ENCODE measurements at places on chromosomes 6 and 20.
A peak's percentile ranks its signal among the peaks of the same experiment; 100 is the strongest.

- DNase-seq: no peak
Observed at GRCh38 chr6:81455641-81456040, 296.8 kb downstream of the TENT5A start.

DNA sequence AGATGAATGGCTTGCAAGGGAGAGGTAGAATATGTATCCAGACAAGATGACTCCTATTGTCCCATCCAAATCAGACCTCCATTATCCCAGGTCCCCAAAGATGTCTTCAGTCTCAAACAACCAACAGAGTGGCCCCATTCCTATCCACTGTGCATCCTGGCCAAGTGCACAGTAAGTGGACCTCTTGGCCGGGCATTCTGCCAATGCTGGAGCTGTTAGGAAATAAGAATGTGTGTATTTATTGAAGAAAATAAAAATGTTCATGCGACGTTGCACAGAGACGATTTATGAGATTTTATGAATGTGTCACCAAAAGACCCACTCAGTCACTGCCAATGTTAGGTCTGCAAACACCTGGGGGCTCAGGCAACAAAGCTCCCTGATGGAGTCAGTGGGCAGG is 196.0 kb downstream of the MAFB start:
- no peak for DNase-seq

DNA sequence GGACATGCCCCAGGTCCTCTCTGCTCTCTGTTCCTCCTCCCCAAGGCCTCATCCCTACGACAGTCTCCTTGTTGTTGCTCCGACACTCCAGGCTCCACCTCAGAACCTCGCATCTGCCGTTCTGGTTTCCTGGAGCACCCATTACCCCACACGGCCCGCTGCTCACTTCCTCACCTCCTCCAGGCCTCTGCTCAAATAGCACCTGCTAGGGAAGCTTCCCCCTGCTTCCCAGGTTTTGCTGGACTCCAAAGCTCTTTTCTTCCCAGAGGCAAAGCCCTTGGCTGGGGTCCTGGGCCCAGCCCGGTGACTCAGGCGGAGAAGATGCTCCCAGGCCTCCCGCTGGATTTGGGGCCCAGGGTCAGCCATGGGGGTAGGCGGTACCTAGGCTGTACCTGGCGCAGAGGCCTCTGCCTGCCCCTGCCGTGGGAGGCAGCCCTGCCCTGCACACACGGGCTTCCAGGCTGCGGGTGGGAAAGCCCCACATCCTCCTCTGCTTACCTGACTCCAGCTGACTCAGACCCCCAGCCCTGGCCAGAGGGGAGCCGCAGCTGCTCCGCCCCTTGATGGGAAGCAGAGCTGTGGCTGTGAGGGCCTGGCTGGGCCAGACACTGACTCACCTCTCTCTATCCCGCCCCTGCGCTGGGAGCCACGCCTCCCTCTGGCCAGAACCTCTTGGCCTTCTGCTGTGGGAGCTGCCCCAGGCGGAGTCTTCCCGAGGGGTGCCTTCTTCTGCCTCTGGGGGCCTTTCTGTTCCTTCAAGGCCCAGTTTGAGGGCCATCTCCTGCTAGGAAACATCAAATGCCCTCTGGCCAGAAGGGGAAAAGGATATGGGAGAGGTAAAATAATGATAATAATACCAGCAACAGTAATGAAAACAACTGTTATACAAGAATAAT is 130.5 kb downstream of the CEBPB start:
- DNase-seq: peak; percentile 45

- DNase-seq: no peak
Observed at GRCh38 chr20:59139998-59140397, 23.6 kb upstream of the ZNF831 start.

DNA sequence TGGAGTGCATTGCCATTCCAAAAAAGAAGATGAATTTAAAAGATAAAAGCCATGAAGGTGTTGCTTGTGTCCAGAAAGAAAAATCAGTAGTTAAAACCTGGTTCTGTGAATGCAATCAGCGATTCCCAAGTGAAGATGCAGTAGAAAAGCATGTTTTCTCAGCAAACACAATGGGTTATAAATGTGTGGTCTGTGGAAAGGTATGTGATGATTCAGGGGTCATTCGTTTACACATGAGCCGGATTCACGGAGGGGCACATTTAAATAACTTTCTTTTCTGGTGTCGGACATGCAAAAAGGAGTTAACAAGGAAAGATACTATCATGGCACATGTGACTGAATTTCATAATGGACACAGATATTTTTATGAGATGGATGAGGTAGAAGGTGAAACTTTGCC is 24.7 kb upstream of the BAG2 start:
- DNase-seq: no peak

DNA sequence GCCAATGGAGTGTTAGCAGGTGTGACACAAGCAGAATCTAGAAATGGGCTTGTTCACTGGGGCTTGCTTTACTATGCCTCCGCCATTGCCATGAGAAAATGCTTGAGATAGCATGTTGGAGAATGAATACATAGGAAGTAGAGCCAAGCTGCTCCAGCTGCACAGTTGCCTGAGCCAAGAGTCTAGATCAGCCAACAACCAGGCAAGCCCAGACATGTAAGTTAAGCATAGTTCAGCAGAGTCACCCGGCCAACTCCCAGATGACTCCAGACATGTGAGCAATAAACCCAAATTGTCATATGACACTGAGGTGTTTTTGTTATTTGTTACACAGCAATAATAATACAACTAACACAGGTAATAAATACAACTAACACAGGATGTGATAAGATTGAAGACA is 167.9 kb downstream of the HAO1 start:
- DNase-seq: no peak

- DNase-seq: no peak
Observed at GRCh38 chr6:151901009-151901411, 93.5 kb downstream of the ESR1 start.

GRCh38 chr6:109927052-109927451 is 51.1 kb upstream of the GPR6 start:
- DNase-seq: no peak

DNA sequence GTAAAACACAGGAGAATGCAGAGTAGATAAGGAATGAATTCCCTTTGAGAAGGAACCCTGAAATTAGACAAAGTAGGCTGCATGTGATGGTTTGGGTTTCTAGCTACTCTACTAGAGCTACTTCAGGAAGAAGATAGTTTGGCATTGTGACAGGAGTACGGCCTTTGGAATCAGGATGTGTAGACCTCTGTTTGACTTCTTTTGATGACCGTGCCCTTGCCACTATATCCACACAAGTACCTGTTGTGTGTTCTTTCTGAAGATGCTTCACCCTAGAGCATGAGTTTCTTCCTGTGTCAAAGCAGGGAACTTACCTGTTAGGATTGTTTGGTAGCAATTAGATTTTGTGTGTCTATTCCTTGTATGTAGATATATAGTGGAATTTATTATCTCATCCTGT is 41.7 kb downstream of the CD2AP start:
- DNase-seq: no peak

DNA sequence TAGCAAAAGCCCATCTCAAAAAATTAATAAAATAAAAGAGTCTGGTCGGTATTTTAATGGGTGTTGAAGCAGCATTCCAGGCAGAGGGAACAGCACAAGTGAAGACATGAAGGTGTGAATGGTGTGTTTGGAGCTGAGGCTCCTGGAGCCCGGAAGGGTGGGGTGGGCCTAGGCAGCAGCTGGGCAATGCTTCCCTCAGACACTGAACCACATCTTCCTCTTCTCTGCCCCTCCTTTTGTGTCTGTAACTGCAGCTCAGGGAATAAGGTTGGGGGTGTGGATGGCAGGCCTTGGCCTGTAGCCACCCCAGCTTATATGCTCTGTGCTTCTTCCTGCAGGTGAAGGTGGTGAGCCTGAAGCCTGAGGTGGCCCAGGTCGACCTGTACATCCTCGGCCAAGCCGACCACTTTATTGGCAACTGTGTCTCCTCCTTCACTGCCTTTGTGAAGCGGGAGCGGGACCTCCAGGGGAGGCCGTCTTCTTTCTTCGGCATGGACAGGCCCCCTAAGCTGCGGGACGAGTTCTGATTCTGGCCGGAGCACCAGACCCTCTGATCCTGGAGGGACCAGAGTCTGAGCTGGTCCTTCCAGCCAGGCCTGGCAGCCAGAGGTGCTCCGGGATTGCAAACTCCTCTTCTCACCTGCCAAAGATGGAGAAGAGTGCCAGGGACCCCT is 26.6 kb downstream of the POFUT1 start:
- DNase-seq: no peak

DNA sequence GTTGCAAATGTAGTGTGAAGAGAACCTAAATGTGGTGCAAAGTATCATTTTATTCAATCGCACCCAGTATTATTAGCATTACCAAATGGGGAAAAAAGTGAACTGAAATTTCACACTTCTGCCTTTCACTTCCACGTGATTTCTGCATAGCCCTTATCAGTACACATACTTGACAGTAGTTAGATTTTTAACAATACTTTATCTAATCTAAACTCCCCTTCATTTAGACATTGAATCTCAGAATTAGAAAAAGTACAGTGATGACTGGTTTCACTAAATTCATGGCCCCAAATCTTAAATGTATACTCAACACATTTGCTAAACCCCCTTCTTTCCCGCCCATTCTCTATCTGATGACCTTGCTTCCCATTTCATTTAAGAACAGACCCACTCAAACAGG is 14.3 kb downstream of the STX7 start:
- no peak for DNase-seq

- DNase-seq: no peak
Observed at GRCh38 chr20:1700990-1701389, 43.4 kb upstream of the SIRPG start.

DNA sequence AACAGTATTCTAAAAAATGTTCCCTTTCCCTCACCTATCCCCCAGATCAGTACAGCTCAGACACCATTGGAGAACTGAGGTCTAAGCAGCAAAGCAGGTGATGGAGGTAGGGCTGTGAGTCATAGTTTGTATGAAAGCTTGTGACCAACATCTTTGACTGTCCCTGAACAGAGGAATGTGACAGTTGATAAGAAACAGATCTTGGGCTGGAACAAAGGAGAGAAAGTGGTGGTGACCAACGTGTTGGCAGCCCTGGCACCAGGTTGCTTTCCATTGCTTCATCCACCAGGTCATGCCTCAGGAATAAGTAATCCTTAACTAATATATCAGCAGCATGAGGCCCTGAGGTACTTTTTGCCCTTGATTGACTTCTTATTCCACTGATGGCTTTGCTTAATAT is 19.9 kb upstream of the CRIP3 start:
- no peak for DNase-seq

GRCh38 chr20:7617797-7618196 is 322.5 kb downstream of the HAO1 start:
- no peak for DNase-seq

DNA sequence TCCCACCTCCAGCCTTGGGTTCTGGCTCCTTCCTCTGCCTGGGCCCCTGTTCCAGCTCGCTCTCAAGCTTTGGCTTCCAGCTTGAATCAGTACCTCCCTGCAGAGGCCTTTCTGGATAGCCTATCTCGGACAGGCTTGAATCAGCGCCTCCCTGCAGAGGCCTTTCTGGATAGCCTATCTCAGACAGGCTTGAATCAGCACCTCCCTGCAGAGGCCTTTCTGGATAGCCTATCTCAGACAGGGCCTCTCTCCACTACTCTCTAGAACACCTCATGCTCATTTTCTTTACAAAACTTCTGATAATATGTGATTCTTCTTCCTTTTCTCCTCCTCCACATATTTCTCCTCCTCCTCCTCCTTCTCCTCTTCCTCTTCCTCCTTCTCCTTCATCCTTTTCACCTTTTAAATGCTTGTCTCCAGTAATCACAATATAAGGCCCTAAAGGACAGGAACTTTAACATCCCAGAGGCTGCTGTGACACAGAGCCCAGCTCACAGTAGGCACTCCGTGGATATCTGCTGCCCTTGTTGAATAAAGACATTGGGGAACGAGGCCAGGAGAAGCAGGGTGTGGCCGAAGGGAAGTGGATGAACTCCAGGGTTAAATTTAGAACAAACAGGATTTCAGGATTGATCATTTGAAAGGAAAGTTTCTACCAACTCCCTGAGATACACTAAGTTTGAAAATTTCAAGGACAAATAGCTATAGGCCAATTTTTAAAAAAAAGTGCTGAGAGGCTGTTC is 9.3 kb upstream of the RPS6KA2 start:
- DNase-seq: no peak

GRCh38 chr6:132804251-132804650 is 5.8 kb upstream of the SLC18B1 start:
- no peak for DNase-seq

DNA sequence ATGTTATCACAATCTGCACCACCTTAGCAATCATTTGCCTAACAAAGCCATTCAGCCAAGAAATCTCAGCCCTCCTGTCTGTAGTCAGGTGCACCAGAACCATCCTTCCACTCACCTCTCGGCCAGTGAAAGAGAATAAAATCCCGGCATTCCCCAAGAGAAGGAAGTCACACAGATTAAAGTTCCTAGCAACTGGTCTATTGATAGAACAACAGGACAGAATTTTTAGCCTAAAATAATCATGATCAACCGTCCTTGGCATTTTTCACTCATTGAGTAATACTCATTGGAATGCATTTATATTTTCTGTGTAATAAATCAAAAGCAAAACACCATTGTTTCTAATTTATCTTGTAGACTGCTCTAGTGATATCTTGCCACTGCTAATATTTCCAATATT is 85.7 kb upstream of the CDH4 start:
- DNase-seq: no peak

DNA sequence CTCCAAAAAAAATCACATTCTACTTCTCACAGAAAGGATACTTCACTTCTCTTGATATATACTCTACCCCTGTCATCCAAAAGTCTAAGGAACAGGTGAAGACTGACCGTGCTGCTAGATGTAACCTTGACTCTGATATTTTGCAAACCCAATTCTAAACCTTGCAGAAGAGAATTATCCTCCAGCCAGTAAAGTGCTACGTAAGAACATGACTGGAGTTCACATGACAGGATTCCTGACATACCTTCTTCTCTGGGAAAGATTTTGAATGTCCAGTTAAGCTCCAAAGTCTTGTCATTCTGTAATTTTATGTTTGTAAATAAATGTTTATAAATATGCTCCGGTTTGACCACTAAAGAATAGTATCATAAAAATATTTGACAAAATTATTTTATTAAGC is 35.8 kb downstream of the BTBD9 start:
- no peak for DNase-seq

DNA sequence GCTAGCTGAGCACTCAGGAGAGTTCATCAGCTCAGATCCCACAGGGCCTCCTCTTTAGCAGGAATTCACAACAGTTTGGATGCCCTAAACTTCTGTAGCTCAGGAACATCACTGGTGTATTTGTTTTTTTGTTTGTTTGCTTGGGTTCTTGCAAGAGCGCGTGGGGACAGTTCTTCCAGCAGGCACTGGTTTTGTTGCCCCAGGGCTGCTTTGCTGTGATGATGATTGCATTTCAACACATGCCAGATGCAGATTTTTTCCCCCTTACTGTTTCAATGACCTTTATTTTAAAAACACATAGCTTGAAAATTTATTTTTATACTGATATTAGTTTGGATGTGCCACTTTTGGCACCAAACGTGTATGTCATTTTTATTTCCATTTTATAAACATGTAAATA is 77.1 kb downstream of the DHX35 start:
- DNase-seq: no peak

DNA sequence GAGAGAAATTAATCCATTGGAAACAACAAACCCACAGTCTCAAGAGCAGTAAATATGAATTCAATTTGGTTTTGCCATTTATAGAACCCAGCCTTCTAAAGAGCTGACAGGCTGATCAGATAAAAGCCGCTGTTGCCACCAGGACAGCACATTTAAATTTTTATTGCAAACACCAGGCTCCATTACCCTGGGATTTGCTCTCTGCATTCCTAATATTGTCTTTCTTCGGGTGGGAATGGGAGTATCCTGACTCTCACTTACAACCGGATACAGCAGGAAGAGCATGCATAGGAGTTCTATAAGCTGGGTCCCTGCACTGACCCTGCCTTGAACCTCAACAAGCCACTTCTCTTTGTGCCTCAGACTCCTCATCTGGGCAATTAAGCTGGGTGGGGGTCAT is 142.9 kb downstream of the LRFN2 start:
- no peak for DNase-seq

- no peak for DNase-seq
Observed at GRCh38 chr6:134175532-134176263, 123.3 kb upstream of the SLC2A12 start.

Measured in HEK293T (cell line).